ENCODE measurements at places on chromosomes 6 and 20.
A peak's percentile ranks its signal among the peaks of the same experiment; 100 is the strongest.

- DNase-seq = no peak
Observed at GRCh38 chr20:42150230-42150629, 532.1 kb upstream of the CHD6 start.

DNA sequence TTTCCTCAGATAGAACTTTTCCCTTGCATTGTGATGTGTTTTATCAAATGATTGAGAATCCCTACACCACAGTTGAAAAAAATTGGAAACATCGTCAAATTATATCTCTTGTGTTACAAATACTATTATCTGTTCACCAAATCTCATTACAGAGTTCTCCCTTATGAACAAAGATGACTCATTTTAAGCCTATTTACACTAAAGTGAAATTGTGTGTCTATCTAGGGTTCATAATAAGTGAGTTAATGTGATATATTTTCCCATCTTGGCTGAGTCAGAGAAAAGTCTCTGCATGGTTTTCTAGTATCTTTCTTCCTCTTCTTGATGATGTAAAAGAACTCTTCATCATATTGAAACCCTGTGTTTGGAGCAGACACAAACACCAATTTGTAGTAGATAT is 1263.3 kb upstream of the EYS start:
- no peak for DNase-seq

- no peak for DNase-seq
Observed at GRCh38 chr6:50600280-50600679, 113.0 kb upstream of the TFAP2D start.

DNA sequence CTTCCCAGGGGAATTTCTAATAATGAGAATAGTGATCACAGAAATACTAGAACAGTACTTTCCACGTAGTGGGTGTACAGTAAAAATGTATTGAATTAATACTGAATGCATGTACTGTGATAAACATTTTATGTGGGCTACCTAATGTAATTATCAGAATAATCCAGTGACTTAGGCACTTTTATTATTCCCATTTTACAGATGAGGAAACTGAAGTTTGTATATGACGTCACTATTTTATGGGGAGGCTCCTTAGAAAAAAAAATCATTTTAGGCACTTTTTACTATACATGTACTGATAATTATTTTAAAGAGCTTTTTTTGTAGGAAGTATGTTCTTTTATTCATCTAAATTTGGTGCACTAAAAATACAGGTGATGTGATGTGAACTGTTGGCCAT is 275.6 kb upstream of the TAB2 start:
- DNase-seq = no peak

- DNase-seq = no peak
Observed at GRCh38 chr6:16004934-16005679, 123.8 kb upstream of the MYLIP start.

DNA sequence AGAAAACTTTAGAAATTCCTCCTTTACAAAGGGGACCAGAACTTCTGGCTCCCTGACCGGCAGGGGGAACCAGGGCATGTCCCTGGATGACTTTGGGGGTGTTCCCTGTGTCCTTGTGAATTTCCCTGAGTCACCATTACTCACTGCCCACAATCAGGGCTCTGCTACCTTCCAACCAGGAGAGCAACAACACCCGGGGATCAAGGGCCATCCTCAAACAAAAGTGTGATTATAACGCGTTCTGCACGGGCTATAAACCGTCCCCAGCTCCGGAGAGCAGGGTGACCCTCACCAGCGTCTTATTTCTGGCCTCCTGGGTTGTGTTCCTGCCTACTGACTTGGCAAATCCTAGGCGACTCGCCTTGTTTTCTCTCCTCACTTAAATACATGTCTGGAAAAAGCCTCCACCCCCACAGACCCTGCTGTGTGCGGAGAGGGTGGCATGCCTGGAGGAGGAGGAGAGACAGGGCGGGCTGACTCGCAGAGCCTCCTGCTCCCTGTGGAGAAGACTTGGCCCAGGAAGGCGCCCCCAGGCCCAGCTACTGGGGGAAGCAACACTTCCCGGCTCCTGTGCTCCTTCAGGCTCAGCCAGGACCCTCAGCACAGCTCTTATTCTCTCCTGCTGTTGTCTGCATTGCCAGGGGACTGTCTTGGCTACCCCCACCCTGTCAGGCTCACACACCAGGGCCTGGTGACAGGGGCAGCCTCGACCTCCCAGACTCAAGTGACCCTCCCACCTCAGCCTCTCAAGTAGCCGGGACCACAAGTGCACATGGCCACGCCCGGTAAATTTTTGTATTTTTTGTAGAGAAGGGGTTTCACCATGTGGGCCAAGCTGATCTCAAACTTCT is 54.1 kb downstream of the FGD2 start:
- DNase-seq = peak; percentile 74

DNA sequence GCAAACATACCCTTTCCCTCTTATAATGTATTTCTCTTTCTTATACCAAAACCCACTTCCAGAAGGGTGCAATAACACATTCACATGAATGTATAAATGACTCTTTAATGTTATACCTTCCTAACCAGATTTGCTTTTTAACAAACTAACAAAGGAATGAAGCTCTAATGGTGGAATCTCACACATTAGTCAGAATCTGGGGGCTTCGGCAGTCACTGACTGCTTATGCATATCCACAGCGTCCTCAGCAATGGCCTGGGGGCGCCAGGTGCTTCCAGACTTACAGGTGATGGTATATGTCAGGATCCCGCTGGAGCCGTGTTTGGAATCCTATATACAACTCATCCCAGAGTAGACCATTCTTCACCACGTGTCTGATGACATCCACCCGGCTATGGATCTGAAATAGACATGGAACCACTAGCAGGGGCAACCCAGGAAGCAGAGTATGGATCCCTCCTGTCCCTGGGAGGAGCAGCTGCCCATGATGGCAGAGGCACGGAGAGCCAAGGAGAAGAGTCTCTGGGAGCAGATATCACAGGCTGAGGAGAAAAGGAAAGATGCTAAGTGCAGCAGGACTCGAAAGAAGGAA is 150.8 kb upstream of the RIPOR2 start:
- no peak for DNase-seq

GRCh38 chr6:157597461-157598312 is 216.7 kb downstream of the ZDHHC14 start:
- peak; percentile 57 for DNase-seq

DNA sequence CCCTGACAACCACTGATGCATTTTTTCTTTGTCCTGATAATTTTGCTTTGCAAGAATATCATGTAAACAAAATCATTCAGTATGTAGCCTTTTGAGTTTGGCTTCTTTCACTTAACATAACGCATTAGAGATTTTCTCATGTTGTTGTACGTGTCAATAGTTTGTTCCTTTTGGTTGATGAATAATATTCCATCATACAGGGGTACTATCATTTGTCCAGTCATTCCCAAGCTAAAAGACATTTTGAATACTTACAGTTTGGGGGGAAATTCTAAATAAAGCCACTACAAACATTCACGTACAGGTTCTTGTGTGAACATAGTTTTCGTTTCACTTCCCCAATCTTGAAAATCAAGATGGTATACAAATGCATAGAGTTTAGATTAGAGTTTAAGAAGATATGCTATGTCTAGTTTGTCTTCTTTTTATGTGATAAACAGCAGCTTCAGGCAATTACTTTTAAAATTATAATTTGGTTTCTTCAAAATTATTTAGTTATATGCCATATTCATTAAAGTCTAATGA is 5.2 kb downstream of the HAO1 start:
- no peak for DNase-seq

GRCh38 chr6:37487591-37488380 is 11.9 kb downstream of the CCDC167 start:
- DNase-seq = no peak

GRCh38 chr6:106908386-106908840 is 66.1 kb downstream of the CD24 start:
- DNase-seq = no peak

DNA sequence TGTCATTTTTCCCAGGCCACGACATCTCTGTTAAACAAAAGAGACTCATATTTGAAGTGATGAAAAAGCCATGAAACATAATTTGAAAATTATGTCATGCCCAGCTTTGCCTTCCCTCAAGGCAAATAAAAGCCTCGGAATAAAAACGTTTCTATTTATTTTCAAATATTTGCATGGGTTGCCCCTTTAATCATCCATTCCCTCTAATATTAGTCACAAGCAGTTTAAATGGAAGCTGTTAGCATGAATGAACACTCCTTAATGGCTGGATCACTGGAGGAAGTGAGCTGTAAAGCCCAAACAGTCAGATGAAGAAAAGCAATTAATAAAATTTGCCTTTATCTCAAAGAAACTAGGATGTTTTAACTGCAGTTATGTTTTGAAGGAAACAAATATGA is 69.3 kb upstream of the STMND1 start:
- no peak for DNase-seq

DNA sequence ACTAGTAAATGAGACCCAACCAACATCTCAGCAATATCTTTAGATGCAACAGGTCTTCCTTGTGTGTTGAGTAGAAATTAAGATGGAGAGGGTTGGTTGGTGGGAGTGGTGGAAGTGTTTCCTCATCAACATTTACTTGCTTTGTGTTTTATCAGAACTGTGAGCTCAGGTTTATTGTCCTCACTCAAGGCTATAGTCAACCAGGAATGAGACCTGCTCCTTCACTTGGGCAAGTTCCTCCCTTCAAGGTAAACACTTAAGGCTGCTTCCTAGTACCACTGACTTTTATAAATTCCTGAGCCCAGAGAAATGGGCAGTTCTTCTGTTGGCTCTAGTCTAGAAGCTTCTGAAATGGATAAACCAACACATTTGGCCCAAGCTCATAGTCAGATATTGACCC is 48.9 kb upstream of the MOCS1 start:
- no peak for DNase-seq

GRCh38 chr6:4466769-4467480 is 309.3 kb upstream of the CDYL start:
- no peak for DNase-seq

DNA sequence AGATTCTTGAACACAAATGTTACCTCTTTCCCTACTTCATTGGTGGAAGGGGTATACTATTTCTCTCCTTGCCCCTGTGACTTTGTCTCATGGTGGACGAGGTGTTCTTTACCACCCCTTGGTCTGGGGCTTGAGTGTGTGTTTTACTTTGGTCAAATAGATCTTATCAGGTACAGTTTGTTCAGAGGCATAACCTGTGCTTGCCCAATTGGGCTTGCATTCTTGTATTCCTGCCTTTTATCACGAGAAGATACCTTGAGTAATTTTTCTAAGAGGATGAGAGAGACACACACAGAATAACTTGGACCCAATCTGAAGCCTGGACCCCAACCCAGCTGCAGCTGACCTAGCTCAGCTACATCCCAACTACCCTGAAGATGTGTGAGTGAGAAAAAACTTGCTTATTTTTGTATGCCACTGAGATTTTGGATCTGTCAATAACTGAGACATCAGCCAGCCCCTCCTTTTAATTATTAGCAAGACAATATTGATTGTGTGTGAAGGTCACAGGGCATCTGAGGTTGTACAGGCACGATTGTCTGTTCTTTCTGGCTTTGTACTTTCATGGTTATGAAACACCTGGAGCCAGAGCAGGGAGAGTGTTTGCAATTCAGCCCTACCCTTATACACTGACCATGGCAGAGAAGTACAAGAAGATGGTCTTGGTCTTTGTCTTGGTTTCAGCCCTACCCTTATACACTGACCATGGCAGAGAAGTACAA is 204.7 kb upstream of the SLC35B3 start:
- DNase-seq = no peak

- DNase-seq = peak; percentile 36
Observed at GRCh38 chr6:22828179-22829062, 259.1 kb downstream of the HDGFL1 start.

GRCh38 chr20:47183367-47183766 is 173.1 kb downstream of the ZMYND8 start:
- DNase-seq = peak; percentile 53

DNA sequence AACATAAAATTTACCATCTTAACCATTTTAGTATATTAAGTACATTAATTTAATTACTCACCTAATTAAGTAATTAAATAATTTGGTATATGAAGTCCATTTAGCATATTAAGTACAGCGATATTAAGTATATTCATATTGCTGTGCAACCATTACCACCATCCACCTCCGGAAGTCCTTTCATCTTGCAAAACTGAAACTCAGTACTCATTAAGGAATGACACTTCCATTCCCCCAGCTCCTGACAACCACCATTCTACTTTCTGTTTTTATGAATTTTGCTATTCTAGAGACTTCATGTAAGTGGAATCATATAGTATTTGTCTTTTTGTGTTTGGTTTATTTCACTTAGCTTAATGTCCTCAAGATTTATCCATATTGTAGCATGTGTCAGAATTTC is 61.1 kb upstream of the GTSF1L start:
- DNase-seq = no peak

DNA sequence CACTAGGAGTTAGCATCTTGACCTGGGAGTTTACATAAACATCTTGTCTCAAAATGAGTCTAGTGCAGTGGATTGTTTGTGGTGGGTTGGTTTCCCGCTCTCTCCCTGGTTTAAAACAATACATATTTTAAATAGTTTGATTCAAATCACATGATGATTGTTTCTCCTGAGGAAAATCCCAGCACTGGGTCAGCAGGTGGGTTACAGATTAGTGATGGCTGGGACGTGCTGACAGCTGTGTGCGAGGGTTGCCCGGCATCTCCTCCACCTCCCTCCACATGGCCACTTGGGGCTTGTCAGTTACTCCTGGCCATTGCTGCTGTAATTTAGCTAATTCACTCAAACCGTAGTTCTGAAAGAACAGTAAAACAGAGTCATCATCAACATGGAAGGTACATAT is 306.4 kb upstream of the CITED2 start:
- DNase-seq = no peak

GRCh38 chr6:298233-299103 is 6.2 kb downstream of the DUSP22 start:
- no peak for DNase-seq

DNA sequence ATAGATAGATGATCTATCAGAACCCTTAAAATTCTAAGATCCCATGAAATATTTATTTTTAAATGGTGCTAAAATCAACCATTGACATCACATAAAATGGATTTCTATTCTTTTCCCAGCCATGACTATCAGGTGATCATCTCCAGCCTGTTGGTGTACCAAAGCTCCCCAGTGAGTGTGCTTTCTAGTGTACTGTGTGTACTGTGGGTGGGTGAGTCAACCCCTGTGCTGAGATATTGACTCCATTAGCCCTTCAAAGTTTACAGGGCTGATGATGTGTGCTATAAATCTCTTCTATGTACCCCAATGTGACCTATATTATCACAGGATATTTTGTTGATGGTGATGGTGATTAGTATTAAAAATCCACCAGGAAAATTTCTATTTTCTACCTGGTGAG is 344.6 kb downstream of the MMUT start:
- DNase-seq = no peak

GRCh38 chr6:112298816-112299281 is 44.5 kb upstream of the LAMA4 start:
- DNase-seq = no peak

DNA sequence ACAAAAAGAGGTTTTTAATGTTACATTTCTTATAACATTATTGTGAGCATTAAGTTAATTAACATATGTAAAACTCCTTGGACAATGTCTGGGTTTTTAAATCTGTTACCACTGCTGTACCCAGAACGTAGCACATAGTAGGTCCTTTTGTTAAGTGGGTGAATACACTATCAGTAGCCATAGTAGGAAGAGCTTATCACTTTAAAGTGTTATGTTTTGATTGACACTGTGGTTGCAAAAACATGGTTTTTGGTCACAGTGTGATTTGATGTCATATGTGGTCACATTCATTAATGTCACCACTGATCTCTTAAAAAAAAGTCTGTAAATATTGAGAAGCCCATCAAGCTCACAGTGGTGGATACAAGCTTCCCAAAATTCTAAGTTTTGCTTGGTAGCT is 160.7 kb downstream of the PLCB1 start:
- DNase-seq = no peak
